ENCODE measurements at places on chromosomes 3 and 15.

GRCh38 chr15:58463815-58464650 lies 32.2 kb downstream of the LIPC start:
- DNase-seq = no peak

DNA sequence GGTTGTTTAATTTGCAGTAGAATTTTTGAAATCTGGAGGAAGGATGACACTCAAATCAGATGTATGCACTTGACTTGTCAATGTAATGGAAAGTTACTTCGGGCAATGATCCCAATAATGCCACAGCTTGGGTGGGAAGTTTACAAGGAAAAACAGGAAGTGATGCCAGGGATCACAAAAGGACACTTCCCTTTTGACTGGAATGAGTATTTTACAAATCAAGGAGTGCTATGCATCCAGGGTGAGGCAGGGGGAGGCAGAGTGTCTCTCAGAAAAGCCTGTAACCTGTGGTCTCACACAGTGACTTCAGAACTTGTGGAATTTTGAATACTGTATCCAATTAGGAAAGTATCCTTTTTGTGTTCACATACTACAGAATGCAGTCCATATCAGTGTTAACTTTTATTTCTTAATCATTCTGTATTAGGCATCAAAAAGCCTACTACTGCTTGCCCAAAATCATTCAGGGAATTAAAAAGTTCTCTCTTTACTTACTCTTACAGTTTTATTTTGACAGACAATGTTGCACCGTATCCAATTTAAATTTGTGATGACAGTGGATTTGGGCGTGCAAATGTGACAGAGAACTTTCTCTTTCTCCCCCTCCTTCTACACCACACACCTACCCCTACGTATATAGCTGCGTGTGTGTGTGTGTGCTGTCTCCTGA lies 445.1 kb downstream of the MECOM start:
- no peak for DNase-seq

DNA sequence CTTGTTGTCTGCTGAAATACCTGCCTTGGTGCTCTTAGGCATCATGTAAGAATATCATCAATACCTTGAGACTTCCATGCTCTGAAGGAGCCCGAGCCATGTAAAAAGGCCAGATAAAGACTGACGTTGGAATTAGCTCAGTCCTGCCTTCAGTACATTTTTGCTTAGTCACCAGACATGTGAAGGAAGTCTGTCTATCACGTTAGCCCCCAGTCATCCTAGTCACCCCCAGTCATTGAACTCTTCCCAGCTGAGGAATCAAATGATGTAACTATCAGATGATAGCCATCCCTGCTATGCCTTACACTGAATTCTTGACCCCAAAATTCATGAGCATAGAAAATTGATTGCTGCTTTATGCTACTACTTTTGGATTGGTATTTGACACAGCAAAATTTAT lies 351.2 kb upstream of the SGO1 start:
- no peak for DNase-seq

- no peak for DNase-seq
These were observed 118.2 kb upstream of the PROK2 start for GRCh38 chr3:71903112-71903495.
